Stimulated activated CD4-positive, alpha-beta T cell treated with anti-CD3 and anti-CD28 coated beads, Interleukin-15, amount 100 ng/mL, for 24 hours (primary cell): ENCODE measurements at places on chromosomes 11 and 22.
A peak's percentile ranks its signal among the peaks of the same experiment; 100 is the strongest.

- DNase-seq: no peak
Observed at GRCh38 chr11:17473071-17473744, 3.4 kb downstream of the ABCC8 start.

DNA sequence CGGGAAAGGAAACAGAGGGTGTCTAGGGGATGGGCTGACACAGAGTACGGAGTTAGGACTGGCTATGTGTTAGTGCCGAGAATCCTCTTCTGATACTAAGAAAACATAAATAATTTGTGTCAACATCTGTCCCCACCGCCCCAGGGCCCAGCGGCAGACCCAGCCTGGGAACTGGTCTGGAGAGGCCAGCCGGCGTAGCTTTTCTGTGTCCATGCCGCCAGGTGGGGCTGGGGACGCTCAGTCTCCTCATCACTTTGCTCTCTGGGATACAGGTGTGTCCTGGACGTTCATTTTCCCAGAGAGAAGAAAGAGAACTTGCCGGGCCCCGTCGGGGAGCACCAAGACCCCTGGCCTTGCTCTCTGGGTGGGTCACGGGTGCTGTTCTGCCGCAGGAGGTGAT lies 54.7 kb downstream of the WNT7B start:
- DNase-seq: no peak

DNA sequence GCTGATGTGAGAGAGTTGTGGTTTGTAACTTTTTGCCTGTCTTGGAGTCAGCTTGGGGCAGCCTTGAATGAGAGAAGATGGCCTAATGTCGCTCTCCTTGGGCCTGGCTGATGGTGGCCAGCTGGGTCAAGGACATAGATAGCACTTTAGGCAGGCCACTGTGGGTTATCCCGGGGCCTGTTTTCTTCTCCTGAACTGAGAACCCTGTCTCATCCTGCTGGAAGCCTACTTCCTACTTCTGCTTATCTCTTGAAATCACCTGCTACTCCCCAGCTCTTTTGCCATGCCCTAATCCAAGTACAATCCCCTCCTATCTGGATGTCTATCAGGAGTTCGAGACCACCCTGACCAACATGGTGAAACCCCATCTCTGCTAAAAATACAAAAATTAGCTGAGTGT lies 49.5 kb downstream of the OSBP2 start:
- no peak for DNase-seq

- no peak for DNase-seq
Observed at GRCh38 chr11:6988506-6988905, 31.6 kb downstream of the ZNF214 start.

GRCh38 chr11:130244848-130245247 lies 69.9 kb downstream of the ZBTB44 start:
- no peak for DNase-seq

- no peak for DNase-seq
Observed at GRCh38 chr11:23653071-23653675, 792.9 kb upstream of the CCDC179 start.

DNA sequence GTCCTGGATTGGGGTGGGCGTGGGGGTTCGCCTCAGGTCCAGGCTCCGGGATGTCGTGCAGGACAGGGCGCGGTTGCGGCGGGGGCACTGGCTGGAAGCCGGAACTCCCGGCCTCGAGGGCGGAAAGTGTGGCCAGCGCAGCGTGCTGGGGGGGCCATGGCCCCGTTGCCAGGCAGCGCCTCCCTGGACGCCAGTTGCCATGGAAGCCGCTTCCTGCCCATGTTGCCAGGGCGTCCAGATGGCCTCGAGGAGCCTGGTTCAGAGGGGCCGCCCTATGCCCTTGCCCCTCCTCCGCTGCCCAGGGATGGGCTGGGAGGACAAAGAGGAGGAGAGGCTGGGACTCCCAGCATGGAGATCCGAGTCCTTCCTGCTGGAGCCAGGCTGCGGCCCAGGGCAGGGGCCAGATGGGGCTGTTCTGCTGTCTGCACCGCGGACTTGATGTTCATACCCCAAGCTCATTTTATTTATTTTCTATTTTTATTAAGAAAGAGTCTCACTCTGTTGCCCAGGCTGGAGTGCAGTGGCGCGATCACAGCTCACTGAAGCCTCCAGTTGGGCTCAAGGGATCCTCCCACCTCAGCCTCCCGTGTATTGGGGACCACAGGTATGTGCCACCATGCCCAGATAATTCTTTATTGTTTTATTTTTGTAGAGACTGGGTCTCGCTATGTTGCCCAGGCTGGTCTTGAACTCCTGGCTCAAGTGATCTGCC lies 4.6 kb upstream of the CCDC188 start:
- DNase-seq: no peak

DNA sequence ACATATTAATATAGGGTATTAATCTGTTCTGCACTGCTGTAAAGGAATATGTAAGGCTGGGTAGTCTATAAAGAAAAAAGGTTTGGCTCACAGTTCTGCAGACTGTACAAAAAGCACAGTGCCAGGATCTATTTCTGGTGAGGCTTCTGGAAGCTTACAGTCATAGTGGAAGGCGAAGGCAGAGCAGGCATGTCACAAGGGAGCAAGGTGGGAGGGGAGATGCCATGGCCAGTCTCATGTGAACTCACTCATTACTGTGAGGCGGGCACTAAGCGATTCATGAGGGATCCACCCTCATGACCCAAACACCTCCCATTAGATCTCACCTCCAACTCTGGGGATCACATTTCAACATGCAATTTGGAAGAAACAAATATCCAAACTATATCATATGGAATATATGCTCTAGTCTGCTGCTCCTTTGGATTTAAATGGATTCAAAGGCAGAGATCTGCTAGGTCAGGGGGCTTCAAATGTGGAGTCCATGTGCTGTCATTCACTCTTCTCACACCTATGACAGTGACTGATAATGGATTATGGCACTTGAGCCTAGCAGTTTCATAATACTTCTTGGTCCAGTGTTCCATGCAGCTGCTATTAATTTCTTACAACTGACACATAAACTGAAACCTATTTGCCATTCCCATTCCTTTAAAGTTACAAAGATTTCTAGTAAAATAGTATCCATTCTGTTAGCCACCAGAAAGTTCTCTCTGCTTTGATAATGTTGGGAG lies 146.0 kb downstream of the ATG16L2 start:
- DNase-seq: no peak

DNA sequence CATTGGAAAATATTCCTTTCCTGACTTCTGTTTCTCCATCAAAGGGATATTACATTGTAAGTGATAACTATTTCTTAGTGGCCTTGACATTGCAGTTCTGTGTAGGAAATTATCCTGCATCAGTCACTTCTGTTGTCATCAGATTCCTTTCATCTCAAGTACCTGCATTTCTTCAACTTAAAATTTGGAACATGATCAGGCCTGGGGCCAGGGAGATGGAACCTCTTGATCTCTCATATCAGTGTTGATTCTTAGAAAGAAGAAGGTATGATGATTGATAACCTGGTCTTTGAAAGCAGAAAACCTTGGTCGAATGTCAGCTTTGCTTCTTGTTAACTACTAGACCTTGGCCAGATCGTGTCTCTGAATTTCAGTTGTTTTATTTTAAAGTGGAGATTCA lies 93.6 kb downstream of the NAV2 start:
- DNase-seq: no peak

- DNase-seq: no peak
Observed at GRCh38 chr11:3340025-3340424, 38.9 kb downstream of the ZNF195 start.

DNA sequence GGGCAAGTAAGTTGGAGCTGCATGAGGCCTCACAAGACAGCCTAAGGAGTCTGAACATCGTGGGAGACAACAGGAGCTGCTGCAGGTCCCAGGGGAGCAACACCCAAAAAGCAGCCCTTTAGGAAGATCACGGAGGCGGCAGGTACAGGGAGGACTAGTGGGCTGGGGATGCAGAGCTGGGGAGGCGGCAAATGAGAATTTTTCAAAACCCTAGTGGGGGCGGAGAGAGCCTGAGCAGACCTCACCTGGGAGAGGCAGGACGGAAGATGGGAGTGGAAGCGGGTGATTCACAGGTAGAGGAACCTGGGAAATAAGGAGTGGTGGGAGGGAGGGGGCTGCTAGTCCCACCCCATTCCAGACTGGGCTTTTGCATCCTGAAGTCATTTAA lies 42.1 kb downstream of the DKK3 start:
- no peak for DNase-seq

- peak; percentile 53 for DNase-seq
Observed at GRCh38 chr11:73308003-73308960, at the start of gene ARHGEF17. ARHGEF17 (plus strand) TSS chr11:73308276; CDS start chr11:73308639, 363 bp downstream.

DNA sequence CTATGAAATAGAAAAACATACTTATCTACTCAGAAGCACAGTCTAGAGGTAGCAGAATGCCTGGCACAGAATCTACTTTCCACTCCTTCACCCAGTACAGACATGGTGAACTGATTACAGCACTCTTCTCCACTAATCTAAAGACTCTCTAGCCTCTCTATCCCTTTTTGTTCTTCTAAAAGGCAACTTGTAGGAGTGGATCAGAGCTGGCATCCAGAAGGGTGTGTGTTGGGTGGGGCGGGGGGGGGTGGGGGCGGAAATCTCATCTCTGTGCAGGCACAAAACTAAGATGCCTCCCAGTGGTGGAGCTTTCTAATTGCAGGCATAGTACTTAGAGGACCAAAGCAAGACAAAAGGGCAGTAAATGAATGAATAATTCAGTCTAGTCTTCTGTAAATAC lies 11.5 kb upstream of the EMID1 start:
- no peak for DNase-seq

GRCh38 chr11:126739499-126740145 lies 260.9 kb downstream of the KIRREL3 start:
- DNase-seq: no peak

DNA sequence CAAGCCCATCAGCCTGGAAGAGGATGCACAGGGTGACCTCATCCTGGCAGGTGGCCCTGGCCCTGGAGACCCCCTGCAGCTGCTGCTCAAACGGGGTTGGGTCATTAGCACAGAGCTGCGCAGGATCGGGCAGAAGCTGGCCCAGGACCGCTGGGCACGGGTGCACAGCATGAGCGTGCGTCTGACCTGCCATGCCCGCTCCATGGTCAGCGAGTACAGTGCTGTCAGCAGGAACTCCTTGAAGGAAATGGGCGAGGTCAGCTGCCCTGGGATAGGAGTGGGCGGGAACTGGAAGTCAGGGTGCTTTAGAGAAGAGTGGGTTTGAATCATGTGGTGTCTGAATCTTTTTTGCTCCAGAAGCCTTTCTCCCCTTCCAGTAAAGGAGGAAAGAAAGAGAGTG lies 61.1 kb downstream of the INSC start:
- DNase-seq: no peak

DNA sequence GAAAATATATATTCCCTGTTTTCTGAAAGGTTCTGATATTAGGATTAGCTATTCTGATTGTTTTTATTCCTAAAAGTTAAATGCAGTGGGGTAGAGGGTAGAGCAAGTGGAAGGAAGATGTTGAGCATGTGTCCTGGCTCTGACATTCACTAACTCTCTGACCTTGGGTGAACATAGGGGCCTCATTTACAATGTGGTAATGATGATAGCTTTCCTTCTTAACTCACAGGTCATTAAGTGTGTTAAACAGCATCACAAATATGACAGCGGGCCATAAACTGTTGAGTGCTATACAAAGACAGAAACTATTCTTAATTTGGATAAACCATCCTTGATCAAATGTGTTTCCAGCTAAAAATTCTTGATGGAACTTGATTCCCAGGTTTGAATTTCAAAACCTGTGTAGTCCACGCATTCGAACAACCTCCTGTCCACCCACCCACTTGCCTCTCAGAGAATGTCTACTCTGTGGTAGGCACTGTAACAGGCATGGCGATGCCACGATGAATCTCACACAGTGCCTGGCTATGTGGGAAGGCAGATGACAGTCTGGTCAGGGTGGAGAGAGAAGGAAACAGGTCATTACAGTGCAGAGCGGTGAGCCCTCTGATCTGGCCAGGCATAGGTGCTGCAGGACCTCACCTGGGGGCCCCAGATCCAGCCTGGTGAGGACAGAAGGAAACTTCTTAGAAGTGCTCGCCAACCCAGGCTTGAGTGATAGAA lies 19.3 kb upstream of the PEX26 start:
- no peak for DNase-seq

DNA sequence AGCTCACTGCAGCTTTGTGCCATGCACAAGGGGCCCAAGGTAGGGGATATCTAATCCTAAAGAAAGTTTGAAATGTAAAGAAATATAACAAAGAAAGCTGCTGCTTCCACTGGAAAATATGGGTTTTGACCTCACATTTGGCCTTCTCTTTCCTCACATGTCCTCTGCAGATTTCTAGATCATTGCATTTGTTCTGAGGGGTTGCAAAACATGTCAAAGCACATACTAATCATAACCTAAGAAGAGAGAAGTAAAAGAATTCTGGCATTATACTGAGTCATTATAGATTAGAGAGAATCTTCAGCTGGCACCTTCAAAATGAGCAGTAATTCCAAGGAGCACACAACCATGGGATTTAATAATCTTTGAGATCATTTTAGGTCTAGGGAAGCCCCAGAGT lies 92.5 kb upstream of the CHRM4 start:
- no peak for DNase-seq

DNA sequence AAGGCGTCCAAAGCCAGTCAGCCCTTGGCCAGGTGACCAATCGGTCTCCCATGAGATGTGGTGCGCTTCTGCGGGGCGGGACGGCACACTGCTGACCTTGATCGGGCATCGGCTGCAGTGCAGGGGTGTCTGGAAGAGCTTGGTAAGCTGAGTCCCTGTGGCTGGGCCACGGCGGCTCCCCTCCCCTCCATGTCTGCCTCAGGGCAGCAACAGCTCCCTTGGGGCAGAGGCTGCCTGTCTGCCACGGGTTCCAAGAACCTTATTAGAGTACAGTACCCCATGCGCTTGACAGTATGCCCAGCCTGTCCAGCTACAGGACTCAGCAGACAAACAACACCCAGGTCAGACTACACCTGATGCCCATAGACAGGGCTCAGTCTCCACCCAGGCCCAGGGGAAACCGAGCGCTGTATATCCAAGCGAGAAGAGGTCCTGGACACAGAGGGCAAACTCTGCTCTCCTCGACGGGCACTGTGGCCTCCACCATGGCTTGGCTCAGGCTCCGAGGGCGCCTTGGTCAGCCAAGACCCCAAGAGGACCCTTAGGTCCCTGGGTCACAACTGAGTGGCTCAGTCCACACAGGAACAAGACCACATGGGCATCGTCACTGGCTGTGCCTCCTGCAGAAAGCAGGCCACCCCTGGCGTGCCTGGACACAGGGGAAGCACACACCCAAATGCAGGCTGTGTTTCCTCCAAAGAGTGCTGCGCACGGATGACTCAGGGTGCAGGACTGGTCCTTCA lies 18.9 kb downstream of the TSPAN32 start:
- DNase-seq: no peak

DNA sequence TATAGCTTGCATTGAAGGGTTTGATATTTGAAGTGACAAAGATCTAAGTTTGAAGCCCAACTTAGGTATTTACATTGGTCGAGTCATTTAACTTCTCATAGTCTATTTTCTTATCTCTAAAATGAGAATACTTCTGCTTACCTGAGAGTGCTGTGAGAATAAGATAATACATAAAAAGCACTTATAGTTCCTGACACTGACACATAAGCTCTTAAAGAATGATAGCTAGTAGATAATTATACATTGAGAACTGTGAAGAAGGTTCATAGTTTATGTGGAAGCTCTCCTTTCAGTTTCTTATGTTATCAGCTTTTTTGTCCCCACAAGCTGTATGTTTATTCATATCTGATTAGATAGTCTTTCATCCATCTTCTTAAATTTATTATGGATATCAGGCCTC lies 4.8 kb downstream of the PPME1 start:
- DNase-seq: no peak
